ENCODE measurements at places on chromosomes 4 and X. TPM values are rescaled to one million over a fixed set of nuclear protein-coding genes. Genes with fewer than 3 reads are reported as not detected.
A peak's percentile ranks its signal among the peaks of the same experiment; 100 is the strongest.

DNA sequence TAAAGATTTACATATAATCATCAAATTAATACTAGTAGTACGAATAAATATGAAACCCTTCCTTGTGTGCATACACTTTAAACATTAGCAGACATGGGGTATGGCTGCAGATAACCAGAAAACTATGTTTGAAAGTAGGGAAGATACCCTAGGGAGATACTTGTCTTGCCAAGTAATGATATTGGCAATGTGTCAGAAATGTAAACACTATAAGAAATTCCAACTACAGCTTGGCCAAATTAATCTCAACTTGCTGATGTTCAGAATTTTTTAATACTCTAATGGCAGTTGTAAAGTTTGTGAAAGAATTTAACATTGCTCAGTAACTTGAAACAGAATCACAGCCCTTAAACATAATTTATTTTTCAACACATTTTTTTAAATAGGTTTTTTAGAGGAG is 27.4 kb upstream of the HPGD start:
- H3K4me1 ChIP-seq, result peaks cover 17% of the 10 kb centered on the region
- no peak for DNase-seq
- no peak overlapping the region for H3K4me3 ChIP-seq

DNA sequence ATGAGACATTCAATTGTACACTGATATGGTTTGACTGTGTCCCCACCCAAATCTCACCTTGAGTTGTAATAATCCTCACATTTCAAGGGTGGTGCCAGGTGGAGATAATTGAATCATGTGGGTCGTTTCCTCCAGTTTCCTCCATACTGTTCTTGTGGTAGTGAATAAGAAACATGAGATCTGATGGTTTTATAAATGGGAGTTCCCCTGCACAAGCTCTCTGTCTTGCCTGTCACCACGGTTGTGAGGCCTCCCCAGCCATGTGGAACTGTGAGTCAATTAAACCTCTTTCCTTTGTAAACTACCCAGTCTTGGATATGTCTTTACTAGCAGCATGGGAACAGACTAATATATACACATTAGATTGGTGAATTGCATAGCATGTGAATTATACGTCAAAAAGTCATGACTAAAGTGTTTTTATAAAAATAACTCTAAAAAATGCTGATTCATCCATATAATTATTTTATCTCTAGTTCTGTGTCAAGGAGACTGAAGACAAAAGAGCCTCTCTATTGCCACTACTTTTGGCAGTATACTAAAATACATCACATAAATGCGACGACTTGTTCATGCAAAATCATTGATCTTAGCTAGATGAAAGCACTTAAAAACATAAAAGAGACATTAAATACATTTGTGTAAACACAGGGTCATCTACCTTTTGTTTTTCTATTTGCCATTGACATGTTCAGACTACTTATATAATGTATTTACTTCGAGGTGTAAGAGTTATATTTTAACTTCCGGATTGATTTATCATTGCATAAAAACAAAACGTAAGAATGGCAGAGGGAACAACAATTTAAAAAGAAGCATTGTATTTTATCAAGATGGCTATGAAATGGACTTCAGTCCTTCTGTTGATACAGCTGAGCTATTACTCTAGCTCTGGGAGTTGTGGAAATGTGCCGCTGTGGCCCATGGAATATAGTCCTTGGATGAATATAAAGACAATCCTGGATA is 50.1 kb downstream of the YTHDC1 start:
- H3K27me3 ChIP-seq, result peaks cover 13% of the 10 kb centered on the region
- H3K36me3 ChIP-seq, result no peaks in the 10 kb centered on the region
- H3K4me3 ChIP-seq, result no peak overlapping the region
- H3K27ac ChIP-seq, result no peak overlapping the region

GRCh38 chr4:87560802-87561201 is 31.6 kb upstream of the SPARCL1 start:
- H3K27ac ChIP-seq, result no peak overlapping the region
- peaks cover 17% of the 10 kb centered on the region for H3K4me1 ChIP-seq
- no peaks in the 10 kb centered on the region for H3K36me3 ChIP-seq
- no peak overlapping the region for H3K4me3 ChIP-seq

GRCh38 chrX:108270739-108271396 is 167.4 kb downstream of the COL4A6 start:
- no peak for DNase-seq
- H3K36me3 ChIP-seq, result no peaks in the 10 kb centered on the region
- H3K27me3 ChIP-seq, result no peaks in the 10 kb centered on the region

DNA sequence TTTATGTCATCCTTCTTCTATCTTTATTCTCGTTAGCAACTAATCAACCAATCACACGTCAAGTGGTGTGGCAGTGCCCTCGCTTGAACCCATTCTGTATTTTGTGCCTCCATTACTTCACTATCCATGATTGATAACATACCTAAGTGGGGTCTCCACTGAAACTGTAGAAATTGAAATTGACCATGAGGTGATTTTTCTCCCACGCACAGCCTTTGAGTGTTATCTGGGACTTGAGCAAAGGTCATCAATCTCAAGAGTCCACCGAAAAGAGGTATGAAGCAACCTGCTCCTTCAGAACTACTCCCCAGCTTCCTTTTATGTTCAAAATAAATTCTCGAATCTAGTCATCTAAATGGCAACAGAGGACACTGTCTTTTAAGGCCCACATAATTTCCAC is 111.1 kb downstream of the SCD5 start:
- peaks cover 2% of the 10 kb centered on the region for H3K36me3 ChIP-seq
- H3K27me3 ChIP-seq, result no peaks in the 10 kb centered on the region
- H3K27ac ChIP-seq, result no peak overlapping the region
- no peak overlapping the region for H3K4me3 ChIP-seq

DNA sequence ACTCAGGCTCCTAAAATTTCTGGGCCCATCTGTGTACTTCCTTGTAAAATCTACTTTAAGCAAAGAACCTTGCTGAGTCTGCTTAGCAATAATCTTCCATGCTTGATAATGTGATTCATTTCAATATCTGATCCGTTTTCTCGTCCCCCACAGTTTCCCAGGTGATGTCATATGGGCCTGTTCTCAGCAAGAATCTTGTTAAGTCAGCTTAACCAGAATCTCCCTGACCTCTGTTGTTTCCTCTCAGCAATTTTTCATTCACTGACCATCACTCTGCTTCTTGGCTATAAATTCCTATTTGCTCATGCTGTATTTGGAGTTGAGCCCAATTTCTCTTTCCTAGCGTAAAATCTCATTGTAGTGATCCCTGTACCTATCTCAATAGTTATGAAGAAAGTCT is 13.9 kb downstream of the CSN2 start:
- DNase-seq, result no peak
- H3K36me3 ChIP-seq, result no peaks in the 10 kb centered on the region
- H3K27ac ChIP-seq, result no peak overlapping the region
- no peaks in the 10 kb centered on the region for H3K4me1 ChIP-seq
- H3K4me3 ChIP-seq, result no peak overlapping the region
- peaks cover 5% of the 10 kb centered on the region for H3K27me3 ChIP-seq

DNA sequence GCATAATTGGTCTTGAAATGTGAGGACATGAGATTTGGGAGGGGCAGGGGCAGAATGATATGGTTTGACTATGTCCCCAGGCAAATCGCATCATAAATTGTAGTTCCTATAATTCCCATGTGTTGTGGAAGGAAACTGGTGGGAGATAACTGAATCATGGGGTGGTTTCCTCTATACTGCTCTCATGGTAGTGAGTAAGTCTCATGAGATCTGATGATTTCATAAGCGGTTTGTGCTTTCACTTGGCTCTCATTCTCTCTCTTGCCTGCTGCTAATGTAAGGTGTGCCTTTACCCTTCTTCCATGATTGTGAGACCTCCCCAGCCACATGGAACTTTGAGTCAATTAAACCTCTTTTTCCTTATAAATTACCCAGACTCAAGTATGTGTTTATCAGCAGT is 2595.9 kb downstream of the PCDH7 start:
- H3K27me3 ChIP-seq, result peaks cover 7% of the 10 kb centered on the region
- H3K4me3 ChIP-seq, result no peak overlapping the region
- no peaks in the 10 kb centered on the region for H3K36me3 ChIP-seq
- no peak overlapping the region for H3K27ac ChIP-seq

- H3K27ac ChIP-seq, result no peak overlapping the region
- H3K4me3 ChIP-seq, result no peak overlapping the region
- peaks cover 9% of the 10 kb centered on the region for H3K4me1 ChIP-seq
- no peaks in the 10 kb centered on the region for H3K27me3 ChIP-seq
- DNase-seq, result no peak
- no peaks in the 10 kb centered on the region for H3K36me3 ChIP-seq
Observed at GRCh38 chr4:125808022-125808421, 493.3 kb downstream of the FAT4 start.

DNA sequence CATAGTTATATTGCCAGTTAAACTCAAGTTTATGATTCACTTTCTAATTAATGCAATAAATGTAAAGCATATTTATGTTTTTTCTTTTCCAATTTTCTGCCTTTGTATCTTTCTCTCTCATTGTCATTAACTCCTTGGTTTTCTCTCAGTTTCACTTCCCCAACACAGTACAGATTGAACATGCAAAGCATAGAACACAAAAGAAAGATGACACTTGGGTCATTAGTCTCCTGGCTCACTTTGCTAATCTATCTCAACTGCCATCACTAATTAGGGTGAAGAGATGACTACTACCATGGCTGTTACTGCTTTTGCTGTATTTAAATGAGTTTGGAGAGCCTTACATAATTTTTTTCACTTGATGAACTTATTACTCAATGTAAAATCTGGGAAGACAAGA is 12.3 kb upstream of the NAA11 start:
- no peaks in the 10 kb centered on the region for H3K4me1 ChIP-seq
- H3K27me3 ChIP-seq, result no peaks in the 10 kb centered on the region
- no peak overlapping the region for H3K4me3 ChIP-seq
- no peak overlapping the region for H3K27ac ChIP-seq
- no peaks in the 10 kb centered on the region for H3K36me3 ChIP-seq

DNA sequence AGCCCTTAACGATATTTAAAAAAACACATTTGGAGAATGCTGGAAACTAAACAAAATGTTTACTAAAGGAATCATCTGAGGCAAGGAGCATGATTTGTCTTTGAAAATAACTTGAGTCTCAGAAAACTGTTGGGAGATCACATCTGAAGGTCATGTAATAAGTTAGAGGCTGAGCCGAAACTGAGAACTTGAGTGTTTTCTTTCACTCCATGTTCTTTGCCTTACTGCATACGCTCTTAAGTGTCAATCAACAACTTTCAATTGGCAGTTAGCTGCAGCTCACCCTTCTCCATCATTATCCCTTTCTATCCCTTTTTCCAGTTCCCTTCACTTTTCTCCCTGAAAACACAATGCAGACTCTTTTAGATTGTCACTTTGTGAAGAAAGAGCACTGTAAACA is 216.2 kb downstream of the ADGRA3 start:
- no peak overlapping the region for H3K27ac ChIP-seq
- H3K4me3 ChIP-seq, result no peak overlapping the region
- DNase-seq, result no peak
- H3K36me3 ChIP-seq, result no peaks in the 10 kb centered on the region

GRCh38 chr4:173522160-173522950 is 7.7 kb downstream of the HAND2 start:
- DNase-seq, result no peak
- peaks cover 90% of the 10 kb centered on the region for H3K27me3 ChIP-seq
- peaks cover 10% of the 10 kb centered on the region for H3K36me3 ChIP-seq
- H3K4me1 ChIP-seq, result peaks cover 30% of the 10 kb centered on the region
- H3K27ac ChIP-seq, result peak overlapping the region; percentile 51

- no peak overlapping the region for H3K27ac ChIP-seq
- no peak overlapping the region for H3K4me3 ChIP-seq
- no peaks in the 10 kb centered on the region for H3K27me3 ChIP-seq
Observed at GRCh38 chr4:139973616-139974015, 180.4 kb downstream of the MAML3 start.

GRCh38 chr4:118921786-118922185 is 33.1 kb downstream of the SYNPO2 start:
- no peak overlapping the region for H3K27ac ChIP-seq
- peaks cover 34% of the 10 kb centered on the region for H3K4me1 ChIP-seq
- no peaks in the 10 kb centered on the region for H3K27me3 ChIP-seq
- no peak overlapping the region for H3K4me3 ChIP-seq
- no peaks in the 10 kb centered on the region for H3K36me3 ChIP-seq

DNA sequence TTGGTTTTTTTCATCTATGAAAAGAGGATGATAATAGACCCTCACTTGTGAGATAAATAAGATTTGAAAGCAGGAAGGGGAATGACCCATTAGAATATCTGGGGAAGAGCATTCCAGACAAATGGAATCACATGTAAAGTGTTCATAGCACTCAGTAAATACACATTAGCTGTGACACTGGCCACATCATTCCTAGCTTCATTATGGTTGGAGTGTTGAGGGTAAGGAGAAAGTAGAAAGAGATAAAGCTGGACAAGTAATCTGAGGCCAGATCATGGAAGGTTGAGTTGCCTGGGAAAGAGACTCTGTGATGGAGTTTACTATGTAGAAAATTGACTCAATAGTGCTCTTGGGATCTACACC is 6.9 kb upstream of the PGRMC1 start:
- H3K27ac ChIP-seq, result no peak overlapping the region
- H3K36me3 ChIP-seq, result peaks cover 2% of the 10 kb centered on the region
- DNase-seq, result no peak
- peaks cover 22% of the 10 kb centered on the region for H3K4me1 ChIP-seq

GRCh38 chr4:153038623-153039311 is 102.6 kb downstream of the FHDC1 start:
- H3K27ac ChIP-seq, result no peak overlapping the region
- H3K27me3 ChIP-seq, result no peaks in the 10 kb centered on the region
- no peak for DNase-seq
- no peak overlapping the region for H3K4me3 ChIP-seq
- H3K4me1 ChIP-seq, result peaks cover 15% of the 10 kb centered on the region

GRCh38 chr4:101141230-101141629 is 206.1 kb downstream of the PPP3CA start:
- H3K36me3 ChIP-seq, result no peaks in the 10 kb centered on the region
- DNase-seq, result no peak

- H3K4me3 ChIP-seq, result no peak overlapping the region
- DNase-seq, result no peak
Observed at GRCh38 chrX:53728506-53728905, 42.0 kb upstream of the HUWE1 start.

- H3K4me1 ChIP-seq, result peaks cover 3% of the 10 kb centered on the region
- H3K27ac ChIP-seq, result no peak overlapping the region
- H3K4me3 ChIP-seq, result peak overlapping the region; percentile 9
- H3K27me3 ChIP-seq, result peaks cover 22% of the 10 kb centered on the region
Observed at GRCh38 chrX:36957425-36958328, 50.5 kb upstream of the FAM47C start.

GRCh38 chr4:168830777-168831512 is 179.1 kb downstream of the CBR4 start:
- H3K4me1 ChIP-seq, result peaks cover 61% of the 10 kb centered on the region
- peaks cover 23% of the 10 kb centered on the region for H3K36me3 ChIP-seq
- H3K27ac ChIP-seq, result peak overlapping the region; percentile 94
- no peak for DNase-seq
- no peaks in the 10 kb centered on the region for H3K27me3 ChIP-seq

- H3K36me3 ChIP-seq, result no peaks in the 10 kb centered on the region
- no peak overlapping the region for H3K4me3 ChIP-seq
- H3K4me1 ChIP-seq, result no peaks in the 10 kb centered on the region
- peaks cover 18% of the 10 kb centered on the region for H3K27me3 ChIP-seq
- H3K27ac ChIP-seq, result no peak overlapping the region
- DNase-seq, result no peak
Observed at GRCh38 chr4:93351846-93352245, 476.7 kb upstream of the ATOH1 start.

GRCh38 chr4:154478547-154478946 is 13.1 kb downstream of the DCHS2 start:
- no peak for DNase-seq
- H3K36me3 ChIP-seq, result no peaks in the 10 kb centered on the region
- H3K4me3 ChIP-seq, result no peak overlapping the region
- peaks cover 26% of the 10 kb centered on the region for H3K27me3 ChIP-seq

Gene RNF212
- 9.1 TPM for total RNA-seq

Gene HEPH
- 0.50 TPM for total RNA-seq

Gene SPANXD
- not detected for total RNA-seq

Gene PAK3
- 0.46 TPM for total RNA-seq

Gene HSD17B13
- not detected for total RNA-seq

Gene PPARGC1A
- total RNA-seq, result 2.2 TPM

Gene CT45A3
- not detected for total RNA-seq

Gene FAM47A
- total RNA-seq, result not detected

Gene GLRB
- 12.6 TPM for total RNA-seq

All from chondrocyte (in vitro differentiated cells).